CD4-positive, alpha-beta T cell treated with Interleukin-15 for 4 hours (primary cell): ENCODE measurements at places on chromosomes 5 and 9.

DNA sequence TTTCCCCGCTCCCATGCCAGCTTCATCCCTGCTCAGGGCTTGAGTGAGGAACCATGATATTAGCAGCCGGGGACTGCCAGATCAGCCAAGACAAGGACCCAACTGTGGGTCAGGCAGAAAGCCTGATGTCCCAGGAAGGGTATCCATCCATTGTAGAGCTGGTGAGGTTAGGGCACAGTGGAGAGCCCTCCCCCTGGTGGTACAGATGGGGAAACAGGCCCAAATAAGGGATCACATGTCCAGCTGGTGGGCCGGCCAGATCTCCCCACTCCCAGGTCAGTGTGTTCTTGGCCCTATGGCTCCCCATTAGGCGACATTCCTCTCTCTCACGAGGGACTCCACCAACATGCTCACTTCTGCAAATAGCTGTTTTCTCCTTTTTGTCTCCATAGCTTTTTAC is 9.0 kb downstream of the CDX1 start:
- no peak for DNase-seq

- DNase-seq, result no peak
Measured at GRCh38 chr9:78575771-78576170, 278.8 kb downstream of the PSAT1 start.

- DNase-seq, result no peak
Measured at GRCh38 chr5:150853561-150853960, 7.2 kb downstream of the IRGM start.

GRCh38 chr5:96745844-96746531 is 61.8 kb downstream of the ERAP1 start:
- no peak for DNase-seq

GRCh38 chr5:181054138-181054537 is 14.1 kb downstream of the BTNL9 start:
- no peak for DNase-seq

DNA sequence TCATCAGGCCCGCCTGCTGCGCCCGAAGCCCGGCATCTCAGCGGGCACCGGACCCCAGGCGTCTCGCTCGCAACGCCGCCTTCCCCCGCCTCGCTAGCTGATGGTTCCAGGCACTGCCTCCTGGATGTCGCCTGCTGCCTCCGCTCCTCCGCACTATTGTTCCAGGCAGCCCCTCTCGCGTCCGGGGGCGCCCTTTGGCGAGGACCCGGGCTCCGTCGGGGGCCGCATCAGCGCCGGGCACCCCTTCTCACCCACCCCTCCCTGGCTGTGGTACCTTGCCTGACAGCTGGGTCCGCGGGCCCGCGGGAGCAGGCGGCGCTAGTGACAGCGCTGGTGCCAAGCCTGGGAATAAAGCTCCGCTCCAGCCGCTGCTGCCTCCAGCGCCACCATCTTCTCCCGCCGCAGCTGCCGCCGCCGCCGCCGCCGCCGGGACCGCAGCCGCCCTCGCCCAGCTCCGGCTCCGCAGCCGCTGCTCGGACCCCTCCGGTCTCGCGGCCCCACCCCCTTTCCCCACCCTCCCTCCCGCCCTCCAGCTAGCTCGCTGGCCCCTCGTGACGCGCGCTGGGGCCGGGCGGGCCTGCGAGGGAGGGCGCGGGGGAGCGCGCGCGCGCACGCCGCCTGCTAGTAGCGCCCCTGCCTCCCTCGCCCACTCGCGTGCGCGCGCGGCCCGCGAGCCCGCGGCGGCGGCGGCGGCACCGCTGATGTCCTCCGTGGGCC is at the start of gene APBA1:
APBA1 (minus strand) TSS at position 493 of the 717 bp plus-strand sequence.
- DNase-seq, result peak; percentile 36

GRCh38 chr9:134169724-134170401 is 5.5 kb upstream of the RNU6ATAC start:
- no peak for DNase-seq

DNA sequence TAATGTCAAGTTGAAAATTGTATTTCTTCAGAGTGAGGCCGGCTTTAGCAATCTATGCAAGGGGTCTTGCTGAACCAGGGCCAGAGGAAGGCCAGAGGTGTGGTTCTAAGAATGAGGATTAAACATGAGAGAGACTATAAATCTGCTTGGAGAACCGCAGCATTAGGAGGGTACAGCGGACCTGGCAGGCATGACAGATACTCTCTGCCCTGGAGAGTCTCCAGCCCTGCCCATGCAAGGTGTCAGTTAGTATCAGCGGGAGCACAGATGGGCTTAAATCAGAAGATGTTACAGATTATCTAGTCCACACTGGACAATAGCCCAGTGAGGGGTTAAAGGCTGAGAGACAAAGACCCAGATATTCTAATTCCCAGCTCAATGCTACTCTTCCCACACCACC is 11.5 kb upstream of the GPX3 start:
- DNase-seq, result no peak

GRCh38 chr5:127878174-127878750 is 175.1 kb downstream of the CCDC192 start:
- DNase-seq, result no peak

GRCh38 chr5:163361450-163361849 is 75.9 kb upstream of the CCNG1 start:
- no peak for DNase-seq

- DNase-seq, result no peak
Measured at GRCh38 chr5:21140987-21141386, 1153.0 kb upstream of the CDH18 start.

- peak; percentile 3 for DNase-seq
Measured at GRCh38 chr5:112329419-112330090, 89.5 kb downstream of the EPB41L4A start.

DNA sequence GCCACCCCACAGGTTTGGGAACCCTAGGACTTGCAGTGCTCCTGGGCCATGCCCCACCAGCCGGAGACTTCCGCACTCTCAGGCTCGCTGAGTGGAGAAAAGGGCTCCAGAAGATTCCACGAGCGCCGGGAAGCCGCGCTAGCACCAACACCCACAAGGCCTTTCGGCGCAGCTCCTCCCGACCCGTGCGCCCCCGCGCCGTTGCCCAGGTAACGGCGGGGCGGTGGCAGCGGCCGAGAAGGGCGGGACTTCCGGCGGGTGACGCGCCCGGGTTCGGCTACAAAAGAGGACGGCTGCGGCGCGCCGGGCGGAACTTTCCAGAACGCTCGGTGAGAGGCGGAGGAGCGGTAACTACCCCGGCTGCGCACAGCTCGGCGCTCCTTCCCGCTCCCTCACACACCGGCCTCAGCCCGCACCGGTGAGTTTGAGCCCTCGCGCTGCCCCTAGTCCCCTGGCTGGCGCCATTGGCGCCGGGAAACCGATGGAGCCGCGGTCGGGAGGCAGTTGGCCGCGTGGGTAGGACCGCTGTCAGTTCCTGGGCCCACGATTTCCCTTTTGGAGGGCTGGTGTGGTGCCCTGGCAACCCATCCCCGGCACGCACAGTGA is at the start of gene DNAJA1:
DNAJA1 (plus strand) TSS at position 308 of the 606 bp plus-strand sequence. CDS start 1,212 bp downstream, outside the sequence.
- peak; percentile 95 for DNase-seq

GRCh38 chr9:90854637-90855175 is 53.1 kb downstream of the SYK start:
- no peak for DNase-seq

- DNase-seq, result peak; percentile 30
Measured at GRCh38 chr5:81779125-81779915, 28.4 kb upstream of the SSBP2 start.

- DNase-seq, result no peak
Measured at GRCh38 chr5:133357758-133358157, 254.6 kb downstream of the FSTL4 start.

DNA sequence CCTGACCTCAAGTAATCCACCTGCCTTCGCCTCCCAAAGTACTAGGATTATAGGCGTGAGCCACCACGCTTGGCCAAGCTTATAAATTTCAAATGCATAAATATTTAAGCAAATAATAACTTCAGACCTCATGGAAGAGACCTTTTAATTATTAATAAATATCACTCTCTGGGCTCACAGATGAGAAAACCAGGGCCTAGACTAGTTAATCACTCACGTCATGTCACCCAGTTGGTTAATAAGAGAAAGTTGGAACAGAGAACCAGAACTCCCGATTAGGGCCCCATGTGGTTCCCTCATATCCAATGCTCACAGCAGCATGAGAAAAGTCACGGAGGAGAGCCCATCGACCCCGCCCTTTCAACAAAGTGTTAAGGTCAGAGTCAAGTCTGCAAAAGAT is 79.3 kb downstream of the EPB41L4A start:
- no peak for DNase-seq

GRCh38 chr5:22663134-22663533 is 190.0 kb downstream of the CDH12 start:
- no peak for DNase-seq

DNA sequence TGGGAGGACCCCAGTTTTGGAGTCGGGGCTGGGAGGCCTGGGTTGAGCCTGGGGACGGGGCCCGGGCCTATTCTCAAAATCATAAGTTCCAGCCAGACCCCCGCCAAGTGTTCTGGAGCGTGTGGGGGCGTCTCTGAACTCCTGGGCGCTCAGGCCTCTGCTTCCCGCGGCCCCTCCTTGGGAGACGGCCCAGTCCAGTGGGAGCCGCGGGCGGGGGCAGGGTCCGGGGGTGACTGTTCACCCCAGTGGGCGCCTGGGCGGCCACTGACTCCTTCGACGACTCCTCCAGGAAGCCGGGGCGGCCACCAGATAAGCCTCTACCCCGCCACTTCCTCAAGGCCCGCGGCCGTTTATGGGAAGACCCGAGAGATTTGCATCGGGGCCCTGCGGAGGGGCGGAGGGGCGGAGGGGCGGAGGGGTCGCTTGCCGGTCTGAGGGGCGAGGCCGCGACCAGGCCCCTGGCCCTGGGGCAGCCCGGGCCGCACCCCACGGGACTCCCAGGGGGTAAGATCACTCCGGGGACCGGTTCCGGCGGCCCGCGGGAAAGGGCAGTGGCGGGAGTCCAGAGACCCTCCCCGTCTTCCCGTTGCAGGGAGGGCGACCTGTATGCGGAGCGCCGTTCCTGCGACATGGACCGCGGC is 655 bp downstream of the TOR4A start:
- DNase-seq, result no peak

DNA sequence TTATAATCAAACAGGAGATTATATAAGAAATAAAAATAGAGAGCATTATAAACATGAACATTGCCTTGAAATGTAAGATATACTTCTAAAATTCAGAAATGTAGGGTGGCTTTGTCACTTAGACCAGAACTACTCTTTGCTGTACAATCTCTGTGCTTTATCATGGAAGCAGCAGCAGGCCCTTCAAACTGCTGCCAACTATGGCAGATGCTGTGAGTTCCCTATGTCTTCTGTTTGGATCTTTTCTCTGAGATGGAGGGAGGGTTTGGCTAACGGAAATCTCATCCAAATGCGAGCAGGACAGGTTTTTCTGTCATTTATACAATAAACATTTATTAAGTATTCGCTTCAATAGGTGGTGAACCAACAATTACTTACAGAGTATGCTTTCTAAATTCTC is 34.8 kb upstream of the RICTOR start:
- no peak for DNase-seq

DNA sequence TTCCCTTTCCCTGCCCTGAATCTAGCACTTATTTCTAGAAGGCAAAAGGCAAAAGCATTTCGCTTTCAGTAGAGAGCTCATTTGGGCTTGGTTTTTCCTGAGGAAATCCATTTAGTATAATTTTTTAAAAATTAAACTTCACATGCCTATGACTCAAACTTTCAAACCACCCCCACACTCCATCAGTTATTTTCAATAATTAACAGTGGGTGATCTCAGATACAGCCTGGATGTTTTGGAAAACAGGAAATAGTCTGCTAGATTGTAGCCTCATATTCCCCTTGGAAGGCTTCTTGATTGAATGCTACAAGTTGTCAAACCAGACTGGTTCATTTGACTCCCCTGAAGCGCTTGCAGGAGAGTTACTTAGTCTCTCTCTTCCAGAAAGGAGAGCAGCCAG is 40.6 kb downstream of the SEMA5A start:
- no peak for DNase-seq

- DNase-seq, result no peak
Measured at GRCh38 chr5:43157068-43157467, 35.0 kb upstream of the NIM1K start.

DNA sequence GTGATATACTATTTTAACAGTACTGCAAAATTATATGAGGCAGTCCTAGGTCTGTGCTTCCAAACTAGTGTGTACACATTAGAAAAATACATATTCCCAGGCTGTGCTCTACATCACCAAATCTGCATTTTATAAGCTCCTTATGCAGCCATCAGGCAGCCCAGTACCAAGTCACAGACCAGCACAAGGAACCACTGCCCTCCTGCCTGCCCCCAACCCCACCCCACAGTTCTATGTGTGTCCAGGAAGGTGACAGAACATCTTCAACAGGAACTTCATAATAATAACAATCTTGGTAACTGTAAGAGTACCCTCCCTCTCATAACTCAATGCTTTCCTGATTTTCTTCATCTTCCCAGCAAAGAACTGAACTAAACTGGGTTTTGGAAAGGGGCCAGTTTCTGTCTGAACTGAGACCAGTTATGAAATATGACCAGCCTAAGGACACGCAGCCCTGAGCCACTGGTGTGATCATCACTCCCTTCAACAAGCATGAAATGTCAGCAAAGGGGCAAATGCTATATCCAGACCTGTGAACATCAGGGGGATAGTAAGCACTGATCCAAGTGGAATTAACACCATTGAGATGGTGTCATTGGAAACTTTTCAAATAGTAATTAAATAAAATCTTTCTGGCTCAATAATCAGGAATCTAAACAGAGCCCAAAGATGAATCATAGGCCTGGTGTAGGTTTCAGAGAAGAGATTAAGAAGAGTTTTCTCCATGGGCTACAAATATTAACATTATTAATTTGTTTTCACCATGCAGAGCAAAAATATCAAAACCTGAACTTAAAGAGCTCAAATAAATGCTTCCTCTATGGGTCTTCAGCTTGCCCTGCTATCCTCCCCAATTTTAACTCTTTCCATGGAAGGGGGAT is 82.1 kb downstream of the DPYSL3 start:
- no peak for DNase-seq

DNA sequence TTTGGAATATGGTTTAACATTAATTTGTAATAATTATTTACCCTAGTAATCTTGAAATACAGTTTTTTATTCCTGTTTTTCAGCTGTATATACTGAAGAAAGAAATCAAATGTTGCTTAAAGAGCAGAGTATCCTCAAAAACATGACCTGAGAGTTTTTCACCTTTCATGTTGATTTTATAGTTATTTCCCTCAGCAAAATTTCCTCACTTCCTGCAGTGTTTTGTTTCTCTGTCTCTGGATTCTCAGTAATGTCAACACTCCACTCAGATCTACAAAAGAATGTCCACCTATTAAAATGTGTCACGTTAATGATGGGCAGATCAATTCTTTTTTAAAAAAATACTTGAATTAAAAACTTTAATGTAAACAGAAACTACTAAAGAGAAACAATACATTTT is 398.3 kb downstream of the ANXA1 start:
- DNase-seq, result no peak

- DNase-seq, result no peak
Measured at GRCh38 chr5:91151947-91152346, 231.2 kb downstream of the ARRDC3 start.
